ENCODE measurements at places on chromosomes 2 and 18. TPM values are rescaled to one million over a fixed set of nuclear protein-coding genes. Genes with fewer than 3 reads are reported as not detected.

The ASXL3 gene
- total RNA-seq = not detected

The IL18RAP gene
- 0.25 TPM for total RNA-seq

The SEPTIN10 gene
- 32.1 TPM for total RNA-seq

The ST8SIA3 gene
- total RNA-seq = not detected

The CCDC74B gene
- total RNA-seq = 6.4 TPM

The CXCR1 gene
- not detected for total RNA-seq

The GBX2 gene
- 2.3 TPM for total RNA-seq

The INO80D gene
- total RNA-seq = 1.5 TPM

The LINC00305 gene
- total RNA-seq = not detected

The APCDD1 gene
- total RNA-seq = 0.06 TPM

The DSG1 gene
- total RNA-seq = not detected

The MAP3K19 gene
- not detected for total RNA-seq

The CCDC102B gene
- total RNA-seq = 0.38 TPM

The PRKAG3 gene
- total RNA-seq = not detected

The ANKRD29 gene
- total RNA-seq = 13.8 TPM

The MPP4 gene
- 0.24 TPM for total RNA-seq

The ACTG2 gene
- total RNA-seq = 0.40 TPM

The SLC9A4 gene
- not detected for total RNA-seq

The CYP27C1 gene
- 3.3 TPM for total RNA-seq

Data from A549 treated with AZD2906 at 1 μM for 4 hours (cell line).